ENCODE measurements at places on chromosomes 1 and 21.

- DNase-seq: no peak
These were observed 7.0 kb downstream of the IL12RB2 start for GRCh38 chr1:67314696-67315095.

- DNase-seq: no peak
These were observed 155.7 kb downstream of the ADSS2 start for GRCh38 chr1:244296003-244296402.

GRCh38 chr1:198906739-198907422 is 268.0 kb downstream of the PTPRC start:
- DNase-seq: no peak

- DNase-seq: no peak
These were observed 34.8 kb downstream of the C1orf198 start for GRCh38 chr1:230833511-230833910.

- no peak for DNase-seq
These were observed 17.2 kb upstream of the MEF2D start for GRCh38 chr1:156517748-156518147.

- DNase-seq: no peak
These were observed 11.2 kb upstream of the RNF223 start for GRCh38 chr1:1085171-1085841.

GRCh38 chr1:51282605-51283004 is 46.5 kb downstream of the RNF11 start:
- no peak for DNase-seq

DNA sequence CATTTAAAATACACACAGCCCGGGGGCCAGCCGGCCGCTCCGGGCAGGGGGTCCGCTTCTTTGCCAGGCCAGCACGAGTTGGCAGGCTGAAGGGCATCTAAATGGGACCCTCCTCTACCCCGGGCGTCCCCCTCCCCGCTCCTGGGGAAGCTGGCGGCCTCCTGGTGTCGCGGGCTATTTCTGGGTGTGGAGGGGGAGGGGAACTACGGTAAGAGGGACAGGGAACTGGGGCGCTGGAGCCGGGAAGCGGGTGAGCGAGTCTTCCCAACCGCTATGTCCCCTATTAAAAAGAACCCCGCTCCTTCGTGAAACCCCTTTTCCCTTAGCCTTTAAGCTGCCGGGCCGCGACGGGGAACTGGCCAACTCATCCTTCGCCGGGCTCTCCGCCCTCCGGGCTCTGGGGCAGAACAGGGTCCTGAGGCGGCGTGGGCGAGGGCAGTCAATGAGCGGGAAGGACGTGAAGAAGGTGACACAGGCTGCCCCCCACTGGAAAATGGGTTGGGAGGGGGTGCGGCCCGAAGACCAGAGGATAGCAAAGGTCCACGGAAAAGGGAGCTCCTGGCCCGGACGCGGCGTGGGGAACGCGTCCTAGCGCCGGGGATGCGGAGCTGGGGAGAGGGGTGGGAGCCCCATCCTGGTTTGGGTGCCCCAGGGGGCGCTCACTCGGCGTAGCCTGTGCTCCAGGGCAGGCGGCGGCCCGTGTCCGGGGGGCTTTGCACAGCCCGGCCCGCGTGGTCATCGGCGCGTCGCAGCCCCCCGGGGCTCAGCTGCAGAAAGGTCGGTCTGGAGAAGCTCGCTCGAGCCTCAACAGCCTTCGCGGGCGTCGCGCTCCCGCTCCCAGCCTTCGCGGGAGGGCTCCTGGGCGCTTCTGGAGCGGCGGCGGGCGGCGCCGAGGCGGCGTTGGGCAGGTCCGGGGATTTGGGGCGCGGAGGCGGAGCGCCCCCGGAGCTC is 544 bp downstream of the PPM1J start:
- no peak for DNase-seq

GRCh38 chr1:54542120-54542961 is 5.7 kb upstream of the ACOT11 start:
- no peak for DNase-seq

DNA sequence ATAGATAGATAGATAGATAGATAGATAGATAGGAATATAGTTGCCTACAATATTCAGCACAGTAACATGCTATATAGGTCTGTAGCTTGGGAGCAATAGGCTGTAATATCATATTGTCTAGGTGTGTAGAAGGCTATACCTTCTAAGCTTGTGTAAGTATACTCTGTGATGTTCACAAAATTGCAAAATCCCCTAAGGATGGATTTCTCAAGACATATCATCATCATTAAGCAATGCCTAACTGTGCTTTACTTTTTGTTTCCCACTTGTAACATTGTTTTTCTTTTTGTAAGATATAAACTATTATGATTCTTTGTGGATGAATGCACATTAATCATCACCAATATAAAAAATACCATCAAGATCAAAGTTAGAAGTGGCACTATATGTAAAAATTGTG is 1905.6 kb downstream of the NCAM2 start:
- DNase-seq: no peak

DNA sequence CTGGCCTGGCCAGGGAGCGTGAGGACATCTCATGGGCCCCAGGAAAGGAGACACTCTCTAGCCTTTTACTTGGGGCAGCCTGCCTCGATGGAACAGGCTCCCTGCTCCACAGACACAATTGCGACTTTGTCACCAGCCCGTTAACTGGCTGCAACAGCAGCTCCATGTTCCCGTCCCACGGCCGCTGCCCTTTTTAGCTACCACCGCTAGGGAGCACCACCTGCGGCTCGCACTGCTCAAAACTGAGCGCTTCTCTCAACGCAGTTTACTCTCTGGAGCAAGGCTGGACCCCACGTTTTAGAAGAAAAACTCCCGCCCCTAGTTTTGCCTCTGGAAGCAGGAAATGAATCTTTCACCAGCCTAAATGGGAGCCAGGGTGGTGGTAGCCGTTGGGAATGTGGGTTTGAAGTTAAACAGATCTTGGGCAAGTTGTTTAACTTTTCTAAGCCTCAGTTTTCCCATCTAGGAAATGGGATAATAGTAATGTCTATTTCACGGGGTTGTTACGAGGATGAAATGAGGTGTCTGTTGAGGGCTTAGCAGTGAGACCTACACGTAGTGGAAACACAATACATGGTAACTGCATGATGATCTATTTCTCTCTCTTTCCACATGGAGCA is 3.5 kb upstream of the LRRC38 start:
- no peak for DNase-seq

DNA sequence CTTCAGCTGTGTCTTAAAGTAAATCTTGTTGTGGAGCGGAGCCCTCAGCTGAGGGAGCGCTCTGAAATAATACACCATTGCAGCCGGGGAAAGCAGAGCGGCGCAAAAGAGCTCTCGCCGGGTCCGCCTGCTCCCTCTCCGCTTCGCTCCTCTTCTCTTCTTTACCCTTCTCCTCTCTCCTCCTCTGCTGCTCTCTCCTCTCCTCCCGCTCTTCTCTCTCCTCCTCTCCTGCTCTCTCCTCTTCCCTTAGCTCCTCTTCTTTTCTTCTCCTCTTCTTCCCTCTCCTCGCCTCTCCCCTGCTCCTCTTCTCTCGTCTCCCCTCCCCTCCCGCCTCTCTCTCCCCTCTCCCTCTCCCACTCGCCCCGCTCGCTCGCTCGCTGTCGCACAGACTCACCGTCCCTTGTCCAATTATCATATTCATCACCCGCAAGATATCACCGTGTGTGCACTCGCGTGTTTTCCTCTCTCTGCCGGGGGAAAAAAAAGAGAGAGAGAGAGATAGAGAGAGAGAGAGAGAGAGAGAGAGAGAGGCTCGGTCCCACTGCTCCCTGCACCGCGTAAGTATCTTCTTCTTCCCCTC is at the start of gene PROX1:
TSS of gene PROX1 (plus strand) at position 47 of the 580 bp plus-strand sequence. CDS start 8,563 bp downstream, outside the sequence.
- peak; percentile 36 for DNase-seq

- no peak for DNase-seq
These were observed 94.1 kb downstream of the ACTL8 start for GRCh38 chr1:17849216-17849615.

DNA sequence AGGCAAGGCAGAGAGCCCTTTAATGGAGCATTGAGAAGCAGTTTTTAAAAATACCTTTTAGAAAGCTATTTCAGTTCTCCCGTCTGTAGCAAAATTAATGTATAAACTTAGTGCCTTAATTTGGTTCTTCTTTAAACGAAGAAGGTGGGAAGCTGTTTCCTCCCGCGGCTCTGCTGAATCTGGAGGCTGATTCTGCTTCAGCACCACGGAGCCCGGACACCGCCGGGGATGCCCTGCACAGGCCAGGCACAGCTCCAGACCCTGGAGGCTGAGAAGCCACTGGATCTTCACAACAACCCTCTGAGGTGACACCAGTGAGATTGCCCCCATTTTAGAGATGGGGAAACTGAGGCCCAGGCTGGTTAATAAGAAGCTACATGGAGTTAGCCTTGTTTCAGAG is 175.8 kb upstream of the VAMP3 start:
- no peak for DNase-seq

DNA sequence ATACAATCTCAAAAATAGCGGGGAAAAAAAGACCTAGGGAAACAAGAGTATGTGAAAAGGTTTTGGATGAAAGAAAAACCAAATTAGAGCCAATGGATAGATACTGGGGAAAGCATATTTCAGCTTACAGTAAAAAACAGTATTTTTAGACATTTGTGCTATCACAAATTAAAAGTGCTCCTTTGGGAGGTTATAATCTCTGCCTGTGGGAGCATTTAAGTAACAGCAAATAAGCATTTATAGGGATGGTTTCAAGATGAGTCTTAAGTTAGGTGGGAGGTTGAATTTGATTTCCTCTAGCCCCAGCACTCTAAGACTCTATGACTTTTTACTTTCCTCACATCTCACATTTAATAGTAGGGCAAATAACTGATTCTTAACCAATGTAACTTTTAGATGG is 79.6 kb upstream of the SLFNL1 start:
- no peak for DNase-seq

GRCh38 chr21:44965251-44966022 is 25.6 kb downstream of the SLX9 start:
- DNase-seq: no peak

DNA sequence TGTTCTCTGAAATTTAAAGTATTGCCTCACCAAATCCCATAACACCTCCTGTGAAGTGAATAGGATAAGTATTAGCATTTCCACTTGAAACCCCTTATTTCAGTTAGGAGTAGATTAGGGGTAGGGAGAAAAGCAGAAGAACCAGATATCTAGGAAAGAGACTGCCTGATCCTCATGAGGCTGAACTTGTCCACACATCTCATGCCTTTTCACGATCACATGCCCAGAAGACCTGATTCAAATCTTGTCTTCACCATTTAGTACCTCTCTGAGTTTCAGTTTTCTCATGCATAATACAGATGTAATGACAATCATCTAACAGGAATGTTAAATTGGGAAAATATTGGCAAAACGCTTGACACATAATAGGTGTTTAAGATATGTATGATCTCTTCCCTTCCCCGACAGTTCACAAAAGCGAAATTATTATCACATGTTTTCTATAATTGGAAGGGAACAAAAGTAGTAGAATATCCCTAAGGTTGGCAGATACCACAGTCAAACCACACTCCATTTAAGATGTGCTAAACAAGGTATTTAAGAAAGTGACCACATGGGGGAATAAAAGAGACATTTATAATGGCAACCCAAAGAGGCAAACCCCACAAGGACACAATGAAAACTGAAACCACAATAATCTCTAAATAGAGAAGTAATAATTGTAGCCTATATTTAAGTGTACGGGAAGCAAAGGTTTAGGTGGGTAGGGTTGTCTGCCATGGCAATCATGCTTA is 25.2 kb downstream of the GFI1 start:
- no peak for DNase-seq

DNA sequence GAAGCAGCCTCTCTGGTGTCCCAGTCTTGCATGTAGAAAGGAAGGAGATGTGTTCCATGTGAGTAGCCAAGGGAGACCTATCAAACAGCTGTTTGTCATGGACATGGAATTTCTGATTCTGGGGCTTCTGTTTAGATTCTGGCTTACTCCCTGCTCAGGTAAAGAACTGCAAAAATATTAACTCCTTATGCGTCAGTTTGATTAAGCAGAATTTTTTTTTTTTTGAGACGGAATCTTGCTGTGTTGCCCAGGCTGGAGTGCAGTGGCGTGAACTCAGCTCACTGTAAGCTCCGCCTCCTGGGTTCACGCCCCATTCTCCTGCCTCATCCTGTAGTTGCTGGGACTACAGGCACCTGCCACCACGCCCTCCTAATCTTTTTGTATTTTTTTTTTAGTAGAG is 6.8 kb downstream of the ARV1 start:
- DNase-seq: no peak
